Skeletal muscle cell (primary cell): ENCODE measurements at places on chromosomes 2 and 18.

DNA sequence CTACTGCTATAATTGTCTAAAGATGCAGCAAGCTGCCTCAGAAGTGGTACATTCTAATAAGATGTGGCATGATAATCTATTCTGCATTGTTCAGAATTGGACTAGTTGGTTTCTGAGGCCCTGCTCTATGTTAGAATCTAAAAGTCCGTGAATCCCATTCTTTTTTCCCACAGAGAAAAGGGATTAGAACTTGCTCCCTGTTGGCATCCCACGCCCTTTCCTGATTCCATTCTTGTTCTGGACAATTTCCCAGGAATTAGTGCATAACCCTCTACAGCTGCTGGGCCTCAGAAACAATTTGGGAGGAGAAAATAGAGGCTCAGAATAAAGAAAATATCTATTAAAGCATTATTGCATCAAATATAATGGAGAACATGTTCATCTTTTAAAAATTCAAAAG is 282.7 kb downstream of the NRXN1 start:
- DNase-seq: no peak

DNA sequence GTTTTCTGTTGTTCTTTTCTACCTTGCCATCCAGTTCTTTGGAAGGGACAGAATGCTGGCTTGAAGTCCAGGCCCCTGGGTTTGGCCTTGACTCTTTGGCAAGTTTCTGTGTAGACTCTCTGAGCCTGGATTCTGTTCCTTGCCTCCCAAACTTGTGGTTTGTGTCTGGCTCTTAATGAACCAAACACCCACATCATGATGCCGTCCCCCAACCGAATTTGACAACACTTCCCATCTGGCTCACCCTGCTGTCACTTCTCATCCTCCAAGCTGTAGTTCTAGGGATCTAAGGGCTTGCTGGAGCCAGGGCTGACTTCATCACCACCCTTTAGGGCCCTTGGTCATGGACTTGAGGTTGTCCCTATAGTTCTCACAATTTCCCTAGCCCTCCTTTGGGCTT is 68.9 kb upstream of the CELF4 start:
- no peak for DNase-seq

- DNase-seq: no peak
Observed at GRCh38 chr18:60024857-60025256, 125.1 kb downstream of the PMAIP1 start.

DNA sequence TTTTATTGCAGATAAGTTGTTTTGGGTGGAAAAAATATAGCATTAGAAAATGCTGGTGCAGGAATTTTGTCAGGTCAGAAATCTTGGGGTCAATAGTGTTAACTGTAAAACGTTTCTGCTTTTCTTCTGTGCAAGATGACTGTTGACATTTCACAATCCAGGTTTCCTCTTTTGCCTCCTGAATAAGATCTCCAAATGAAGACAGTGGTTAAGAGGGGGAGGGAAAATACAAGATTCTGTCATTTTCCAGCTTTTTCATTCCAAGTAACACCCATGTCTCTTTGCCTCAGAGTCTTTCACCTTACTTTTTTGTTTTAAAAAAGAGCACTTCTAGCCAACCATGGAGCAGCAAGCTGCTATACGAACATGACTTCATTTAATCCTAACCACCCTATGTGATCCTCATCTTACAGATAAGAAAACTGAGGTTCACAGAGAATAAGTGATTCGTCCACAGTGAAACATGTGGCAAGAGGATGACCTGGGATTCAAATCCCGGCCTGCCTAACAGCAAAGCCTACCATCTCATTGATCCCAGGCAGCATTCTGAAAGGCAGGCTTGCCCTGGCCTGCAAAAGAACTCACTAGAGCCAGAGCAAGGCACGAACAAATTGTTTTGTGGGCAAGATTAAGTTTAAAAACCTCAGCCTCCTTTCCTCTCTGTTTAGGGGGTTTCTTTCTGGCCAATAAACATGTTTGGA is 3.0 kb downstream of the PLEK start:
- DNase-seq: no peak

DNA sequence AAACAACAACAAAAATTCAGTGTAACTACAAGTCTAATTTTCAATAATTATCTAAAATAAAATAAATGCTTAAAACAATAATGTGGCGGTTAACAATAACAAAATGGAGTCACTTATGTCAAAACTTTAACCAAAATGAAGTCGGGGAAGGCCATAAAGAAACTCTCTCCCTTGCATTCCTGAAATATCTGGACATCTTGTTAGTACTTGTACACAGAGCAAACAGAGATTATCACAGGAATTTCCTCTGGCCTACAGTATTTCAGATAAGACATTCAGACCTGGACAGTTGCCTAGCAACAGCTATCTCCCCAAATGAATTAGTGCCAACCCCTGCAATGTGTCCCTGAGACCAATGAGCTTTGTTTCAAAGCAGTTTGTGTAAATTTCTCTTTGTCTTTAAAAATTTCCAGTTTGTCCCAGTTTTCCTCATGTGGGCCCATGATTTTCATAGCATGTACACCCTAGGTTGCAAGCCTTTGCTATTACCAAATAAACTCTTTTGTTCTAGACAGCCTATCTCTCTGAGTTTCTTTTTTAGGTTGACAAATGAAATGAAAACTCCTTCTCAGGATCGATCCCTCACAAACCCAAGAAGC is 68.6 kb downstream of the EXOC6B start:
- DNase-seq: no peak

GRCh38 chr2:161096336-161096735 is 63.9 kb upstream of the TANK start:
- peak; percentile 61 for DNase-seq

- no peak for DNase-seq
Observed at GRCh38 chr2:205435970-205436369, 246.3 kb upstream of the NRP2 start.

DNA sequence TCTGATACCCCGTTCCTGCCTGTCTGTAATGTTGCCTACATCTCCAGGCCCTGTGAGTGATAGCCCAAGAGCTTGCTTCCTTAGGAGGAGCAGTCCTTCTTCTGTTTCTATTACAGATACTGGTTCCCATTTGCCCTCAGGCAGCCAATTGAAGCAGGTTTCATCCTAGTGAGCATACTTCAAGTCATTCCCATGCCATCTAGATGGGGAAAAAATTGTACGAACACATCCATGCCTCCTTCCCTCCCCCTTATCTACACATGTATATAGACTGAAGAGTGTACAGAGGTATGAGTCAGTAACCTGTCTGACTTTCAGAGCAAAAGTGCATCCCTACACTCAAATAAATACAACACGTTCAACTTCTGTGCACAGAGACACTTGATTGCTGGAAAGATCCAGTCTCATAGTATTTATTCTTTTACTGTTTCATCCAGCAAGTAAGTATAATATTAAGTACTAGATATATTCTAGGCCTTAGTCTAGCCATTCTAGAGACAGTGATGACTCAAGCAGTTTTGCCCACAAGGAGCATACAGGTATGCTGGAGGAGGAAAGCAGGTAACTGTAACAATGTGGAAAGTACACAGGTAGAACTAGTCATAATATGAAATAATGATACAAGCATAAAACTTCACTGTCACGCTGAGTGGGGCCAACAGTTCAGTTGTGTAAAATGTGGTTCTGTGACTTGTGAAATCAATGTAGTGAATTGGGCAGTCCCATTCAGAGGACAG is 153.4 kb downstream of the MGAT5 start:
- DNase-seq: no peak

GRCh38 chr2:6053743-6054142 is 361.6 kb downstream of the SOX11 start:
- no peak for DNase-seq

GRCh38 chr2:127101756-127102477 is 5.0 kb downstream of the BIN1 start:
- DNase-seq: no peak

DNA sequence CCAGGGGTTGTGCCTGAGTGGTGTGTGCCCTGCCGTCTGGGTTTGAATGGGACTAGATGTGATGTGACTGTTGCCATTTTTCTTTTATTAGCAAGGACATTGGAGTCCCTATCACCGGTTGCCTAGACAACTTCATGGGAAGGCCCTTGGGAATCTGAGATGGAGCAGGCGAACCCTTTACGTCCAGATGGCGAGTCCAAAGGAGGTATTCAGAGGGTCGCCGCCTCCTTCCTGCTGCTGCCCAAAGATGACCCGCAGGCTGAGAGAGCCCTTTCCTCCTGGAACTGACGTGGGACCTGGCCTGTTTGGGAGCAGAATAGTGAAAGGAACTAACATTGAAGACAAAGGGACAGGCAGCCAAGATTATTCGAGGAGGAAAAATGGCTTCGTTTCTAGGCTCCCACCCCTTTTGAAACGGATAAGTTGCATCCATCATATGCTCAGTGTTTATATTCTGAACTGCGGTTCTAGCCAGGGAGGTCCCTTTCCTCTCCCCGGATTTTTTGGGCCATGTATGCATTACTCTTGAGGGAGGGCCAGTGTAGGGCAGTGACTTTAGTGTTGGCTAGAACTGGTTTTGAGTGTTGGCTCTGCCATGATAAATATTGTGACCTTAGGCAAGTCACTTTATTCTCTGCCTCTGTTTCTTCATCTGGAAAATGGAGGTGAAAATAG is 673 bp downstream of the CENPO start:
- no peak for DNase-seq
